ENCODE measurements at places on chromosomes 2 and 18.

DNA sequence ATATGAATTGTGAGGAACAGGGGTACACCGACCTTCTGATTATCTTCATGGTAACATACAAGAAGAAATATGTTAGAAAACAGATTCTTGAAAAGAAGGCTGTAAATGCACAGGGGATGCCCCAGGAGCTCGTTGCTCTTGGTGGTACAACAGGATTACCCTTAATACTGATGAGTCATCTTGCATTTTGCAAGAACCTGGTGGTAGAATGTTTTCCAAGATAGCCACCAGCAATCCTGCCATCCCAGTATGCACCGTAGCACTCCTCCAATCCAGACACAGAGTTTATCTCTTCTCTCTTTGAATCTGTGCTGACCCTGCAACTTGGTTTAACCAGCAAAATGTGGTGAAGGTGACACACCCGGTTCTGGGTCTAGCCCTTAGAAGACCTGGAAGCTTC is 238.3 kb downstream of the EN1 start:
- H3K4me3 ChIP-seq: no peak overlapping the region
- no peaks in the 10 kb centered on the region for H3K36me3 ChIP-seq
- H3K27ac ChIP-seq: no peak overlapping the region
- no peaks in the 10 kb centered on the region for H3K4me1 ChIP-seq
- no peak for DNase-seq
- H3K27me3 ChIP-seq: peaks cover 42% of the 10 kb centered on the region

DNA sequence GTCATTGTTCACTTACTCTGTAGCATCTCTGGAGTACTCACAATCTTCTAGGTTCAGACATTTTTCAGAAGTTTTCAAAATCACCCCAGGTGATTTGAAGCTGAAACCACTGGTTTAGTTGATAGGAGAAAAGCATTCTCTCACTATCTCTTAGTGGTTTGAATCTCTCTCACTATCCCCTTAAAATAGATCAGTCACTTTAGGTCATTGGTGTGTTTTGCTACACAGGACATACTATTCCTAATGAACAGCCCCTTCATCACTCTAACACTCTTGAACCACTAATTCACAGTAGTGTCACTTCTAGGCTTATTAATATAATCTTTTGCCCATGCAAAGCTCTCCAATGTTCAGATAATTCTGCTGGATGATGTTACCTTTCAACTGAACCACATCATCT is 34.5 kb downstream of the LYPD6 start:
- H3K27ac ChIP-seq: no peak overlapping the region
- no peak overlapping the region for H3K4me3 ChIP-seq
- H3K36me3 ChIP-seq: no peaks in the 10 kb centered on the region
- DNase-seq: no peak
- no peaks in the 10 kb centered on the region for H3K27me3 ChIP-seq

GRCh38 chr18:60112369-60112768 is 212.6 kb downstream of the PMAIP1 start:
- no peak overlapping the region for H3K4me3 ChIP-seq
- no peak overlapping the region for H3K27ac ChIP-seq
- no peaks in the 10 kb centered on the region for H3K4me1 ChIP-seq

DNA sequence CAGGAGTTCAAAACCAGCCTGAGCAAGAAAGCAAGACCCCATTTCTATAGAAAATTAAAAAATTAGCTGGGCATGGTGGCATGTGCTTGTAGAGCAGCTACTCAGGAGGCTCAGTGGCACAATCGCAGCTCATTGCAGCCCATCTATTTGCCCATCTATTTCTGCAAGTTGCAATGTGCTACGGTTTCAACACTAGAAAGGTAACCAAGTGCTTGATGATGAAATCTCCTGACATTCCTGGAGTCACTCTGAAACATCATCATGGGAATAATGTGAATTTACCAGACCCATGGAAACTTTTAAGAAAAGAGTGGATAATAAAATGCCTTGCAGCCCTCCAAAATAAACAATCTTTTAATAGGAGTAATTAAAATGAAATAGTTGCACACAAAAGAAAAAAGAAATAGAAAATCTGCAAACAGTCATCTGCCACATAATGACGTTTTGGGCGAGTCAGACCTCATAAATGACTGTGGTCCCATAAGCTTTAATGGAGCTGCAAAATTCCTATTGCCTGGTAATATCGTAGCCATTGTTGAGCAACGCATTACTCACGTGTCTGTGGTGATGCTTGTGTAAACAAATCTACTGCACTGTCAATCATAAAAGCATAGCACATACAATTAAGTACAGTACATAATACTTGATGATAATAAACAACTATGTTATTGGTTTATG is 46.6 kb upstream of the AMMECR1L start:
- peaks cover 11% of the 10 kb centered on the region for H3K4me1 ChIP-seq
- no peaks in the 10 kb centered on the region for H3K36me3 ChIP-seq
- peak overlapping the region; percentile 18 for H3K27ac ChIP-seq
- no peak overlapping the region for H3K4me3 ChIP-seq

- no peak overlapping the region for H3K27ac ChIP-seq
- H3K27me3 ChIP-seq: no peaks in the 10 kb centered on the region
- no peak overlapping the region for H3K4me3 ChIP-seq
- no peak for DNase-seq
- no peaks in the 10 kb centered on the region for H3K4me1 ChIP-seq
- no peaks in the 10 kb centered on the region for H3K36me3 ChIP-seq
These were observed 79.6 kb downstream of the MSTN start for GRCh38 chr2:189982780-189983394.

DNA sequence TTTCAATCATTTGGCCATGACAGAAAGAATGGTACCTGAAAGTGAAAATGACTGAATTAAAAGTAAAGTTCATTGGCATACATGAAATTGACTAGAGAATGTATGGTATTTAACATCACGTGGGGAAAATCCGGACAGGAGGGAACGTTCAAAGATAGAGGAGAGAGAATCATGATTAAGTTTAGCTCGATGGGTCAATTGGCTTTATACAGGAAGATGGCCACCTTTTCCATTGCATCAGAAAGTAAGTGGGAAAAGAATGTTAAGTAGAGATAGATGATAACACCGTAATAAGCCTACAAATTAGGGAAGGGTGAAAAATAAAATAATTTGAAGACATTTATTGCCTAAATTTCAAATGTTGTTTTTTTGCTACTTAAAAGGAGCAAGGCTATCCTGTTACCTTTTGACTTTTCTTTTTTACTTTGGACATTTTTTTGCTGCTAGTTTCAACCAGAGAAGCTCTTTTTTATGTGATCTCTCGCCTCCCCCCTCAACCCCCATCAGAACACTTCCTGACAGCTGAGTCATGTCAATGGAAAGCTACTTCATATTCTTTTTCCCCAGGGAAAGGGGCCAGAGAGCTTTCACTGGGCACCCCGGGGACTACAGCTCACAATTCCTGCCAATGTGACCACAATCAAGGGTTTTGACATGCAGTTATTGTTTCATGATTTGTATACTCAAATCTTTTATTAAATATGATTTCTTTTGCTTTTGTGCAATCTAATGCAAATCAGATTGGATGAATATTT is 767 bp upstream of the CCDC102B start:
- no peak for DNase-seq
- H3K36me3 ChIP-seq: no peaks in the 10 kb centered on the region
- no peaks in the 10 kb centered on the region for H3K27me3 ChIP-seq
- H3K27ac ChIP-seq: no peak overlapping the region
- H3K4me1 ChIP-seq: no peaks in the 10 kb centered on the region
- H3K4me3 ChIP-seq: no peak overlapping the region

DNA sequence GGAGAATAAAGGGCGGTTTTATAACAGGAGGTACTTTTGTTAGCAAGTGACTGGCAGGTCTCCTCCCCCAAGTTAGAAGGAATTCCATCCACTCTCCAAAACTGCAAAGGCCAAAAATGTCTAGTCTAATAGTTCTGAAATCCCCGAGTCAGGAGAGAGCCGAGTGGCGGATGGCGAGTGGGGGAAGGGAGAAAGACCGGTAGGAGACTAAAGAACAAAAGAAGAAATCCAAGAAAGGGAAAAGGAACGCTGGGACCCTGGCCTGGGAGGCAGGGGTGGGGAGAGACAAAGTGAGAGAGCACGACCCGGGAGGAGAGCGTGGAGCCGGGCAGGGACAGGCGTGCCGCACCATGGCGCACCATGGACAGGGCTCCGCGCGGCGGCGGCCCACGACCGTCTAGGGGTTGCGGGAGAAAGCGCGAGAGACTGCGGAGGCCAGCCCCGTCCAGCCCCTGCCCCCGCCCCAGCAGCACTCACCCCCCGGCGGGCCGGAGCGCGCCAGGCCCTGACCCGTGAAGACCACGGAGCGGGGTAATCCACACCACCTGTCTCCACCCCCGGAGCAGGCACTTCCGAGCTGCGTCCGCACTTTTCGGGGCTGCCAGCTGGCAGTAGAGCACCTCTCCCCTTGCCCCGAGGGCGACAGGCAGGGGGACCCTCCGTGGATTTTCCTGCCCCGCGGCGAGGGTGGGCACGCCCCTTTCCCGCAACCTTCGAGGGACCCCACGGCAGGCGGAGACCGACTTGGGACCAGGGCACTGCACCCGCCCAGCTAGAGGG is 1.6 kb downstream of the CDH2 start:
- H3K36me3 ChIP-seq: no peaks in the 10 kb centered on the region
- H3K4me1 ChIP-seq: no peaks in the 10 kb centered on the region
- no peak overlapping the region for H3K27ac ChIP-seq
- H3K4me3 ChIP-seq: no peak overlapping the region
- DNase-seq: no peak
- no peaks in the 10 kb centered on the region for H3K27me3 ChIP-seq

GRCh38 chr2:10876963-10877362 is 34.8 kb upstream of the KCNF1 start:
- no peaks in the 10 kb centered on the region for H3K36me3 ChIP-seq
- peak; percentile 31 for DNase-seq
- H3K4me3 ChIP-seq: no peak overlapping the region
- H3K27ac ChIP-seq: no peak overlapping the region

DNA sequence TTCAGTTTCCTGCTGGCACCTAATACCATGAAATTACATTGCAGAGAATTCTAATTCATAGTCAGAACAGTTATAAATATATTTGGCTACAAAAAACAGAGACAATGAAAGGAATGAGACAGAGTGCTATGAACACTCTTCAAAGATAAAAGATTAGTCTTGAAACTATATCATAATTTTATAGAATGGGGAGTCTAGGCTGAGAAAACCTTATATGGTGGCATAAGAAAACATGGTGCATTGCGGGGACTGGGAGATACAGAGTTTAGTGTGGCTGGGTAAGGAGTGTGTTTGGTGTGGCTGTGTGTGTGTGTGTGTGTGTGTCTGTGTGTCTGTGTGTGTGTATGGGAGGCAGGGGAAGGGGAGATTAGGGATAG is 64.5 kb upstream of the CTLA4 start:
- no peak overlapping the region for H3K27ac ChIP-seq
- no peaks in the 10 kb centered on the region for H3K27me3 ChIP-seq
- no peak for DNase-seq
- H3K36me3 ChIP-seq: no peaks in the 10 kb centered on the region
- H3K4me1 ChIP-seq: no peaks in the 10 kb centered on the region

DNA sequence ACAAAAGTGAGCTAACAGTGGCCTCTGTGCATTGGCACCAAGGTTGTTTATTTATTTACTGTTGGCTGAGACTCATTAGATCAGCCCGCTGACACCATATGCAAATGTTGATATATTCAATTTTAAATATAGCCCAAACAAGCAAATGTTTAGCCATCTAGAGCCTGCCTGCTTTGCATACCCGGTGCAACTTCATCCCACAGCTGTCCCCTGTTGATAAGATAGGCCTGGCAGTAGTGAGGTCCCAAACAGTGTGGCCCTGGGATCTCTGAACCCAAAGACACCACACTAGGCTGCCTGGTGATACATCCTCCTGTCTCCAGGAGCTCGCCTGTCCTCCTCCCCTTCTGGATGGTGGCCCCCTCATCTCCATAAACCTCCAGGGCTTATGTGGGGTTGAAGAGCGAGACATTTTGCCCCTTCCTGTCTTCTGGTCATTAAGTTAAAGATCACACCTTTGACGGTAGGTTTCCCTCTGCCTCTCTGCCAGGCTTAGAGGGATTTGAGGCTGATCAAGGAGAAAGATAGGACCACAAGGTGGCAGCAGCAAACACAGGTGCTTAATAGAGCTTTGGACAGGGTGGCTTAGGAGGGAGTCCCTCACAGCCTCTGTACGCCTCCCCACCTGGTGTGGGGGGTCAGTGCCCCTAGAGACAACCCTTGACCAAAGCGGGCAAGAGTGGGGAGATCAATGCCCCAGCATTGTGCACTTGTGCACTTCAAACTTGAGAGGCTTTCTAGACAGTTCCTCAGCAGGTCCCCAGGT is 23.7 kb upstream of the MYO5B start:
- no peak for DNase-seq
- H3K4me3 ChIP-seq: no peak overlapping the region
- H3K27ac ChIP-seq: no peak overlapping the region
- no peaks in the 10 kb centered on the region for H3K36me3 ChIP-seq
- 0 out of 2 replicates have a peak, but pooled peaks cover 11% of the 10 kb centered on the region for H3K27me3 ChIP-seq

DNA sequence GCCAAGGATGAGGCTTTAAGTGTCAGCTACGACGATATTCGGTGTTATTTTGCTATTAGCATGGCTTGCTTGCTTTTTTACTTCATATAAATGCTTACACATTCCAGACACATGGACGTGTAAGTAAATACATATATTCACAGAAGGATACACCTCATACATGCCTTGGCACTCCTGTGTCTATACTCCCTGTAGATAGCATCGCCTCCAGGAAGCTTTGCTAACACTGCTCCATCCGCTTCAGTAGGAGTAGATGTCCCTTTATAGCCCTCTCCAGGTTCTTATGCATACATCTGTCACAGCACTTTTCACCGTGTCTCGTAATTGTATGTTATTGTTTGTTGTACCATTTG is 27.5 kb upstream of the KCTD1 start:
- H3K27me3 ChIP-seq: no peaks in the 10 kb centered on the region
- H3K36me3 ChIP-seq: no peaks in the 10 kb centered on the region
- DNase-seq: peak; percentile 2
- H3K4me3 ChIP-seq: no peak overlapping the region
- H3K27ac ChIP-seq: peak overlapping the region; percentile 34

Measured in PC-9 (cell line).